ENCODE measurements at places on chromosomes 3 and 15. TPM values are rescaled to one million over a fixed set of nuclear protein-coding genes. Genes with fewer than 3 reads are reported as not detected.

Gene C3orf70
- 0.89 TPM for polyA plus RNA-seq

Gene RTP1
- not detected for polyA plus RNA-seq

Gene ARL13B
- 3.0 TPM for polyA plus RNA-seq

Gene ANAPC13
- 62.9 TPM for polyA plus RNA-seq

Gene IGF2BP2
- polyA plus RNA-seq, result 23.4 TPM

Gene CD200R1
- 0.05 TPM for polyA plus RNA-seq

Gene GRIP2
- polyA plus RNA-seq, result 0.05 TPM

Gene GOLGA6L24
- not detected for polyA plus RNA-seq

Gene TPRG1
- 0.17 TPM for polyA plus RNA-seq

Gene GUCA1C
- not detected for polyA plus RNA-seq

Gene TMEM108
- 2.7 TPM for polyA plus RNA-seq

Gene CAMP
- not detected for polyA plus RNA-seq

Gene EEFSEC
- polyA plus RNA-seq, result 10.6 TPM

Gene INTS14
- 39.5 TPM for polyA plus RNA-seq

Gene ZNF80
- polyA plus RNA-seq, result not detected

Gene FETUB
- polyA plus RNA-seq, result not detected

Gene PODXL2
- 5.8 TPM for polyA plus RNA-seq

Gene SNTN
- not detected for polyA plus RNA-seq

Gene TIMP4
- polyA plus RNA-seq, result 0.40 TPM

Gene ACKR2
- 0.10 TPM for polyA plus RNA-seq

Gene CPN2
- polyA plus RNA-seq, result 0.07 TPM

Gene RASGRF1
- 0.15 TPM for polyA plus RNA-seq

Gene PLA2G4E
- not detected for polyA plus RNA-seq

Gene GOLGA8J
- polyA plus RNA-seq, result not detected

Gene TERC
- polyA plus RNA-seq, result not detected

Gene MYLK
- 299 TPM for polyA plus RNA-seq

Gene FAM43A
- polyA plus RNA-seq, result 11.5 TPM

Measured in IMR-90 (cell line).